ENCODE measurements at places on chromosomes 4 and X.

- no peak for DNase-seq
These were observed 1.8 kb downstream of the ATP11C start for GRCh38 chrX:139930916-139931645.

- DNase-seq: no peak
These were observed 16.1 kb downstream of the COQ2 start for GRCh38 chr4:83268491-83268890.

DNA sequence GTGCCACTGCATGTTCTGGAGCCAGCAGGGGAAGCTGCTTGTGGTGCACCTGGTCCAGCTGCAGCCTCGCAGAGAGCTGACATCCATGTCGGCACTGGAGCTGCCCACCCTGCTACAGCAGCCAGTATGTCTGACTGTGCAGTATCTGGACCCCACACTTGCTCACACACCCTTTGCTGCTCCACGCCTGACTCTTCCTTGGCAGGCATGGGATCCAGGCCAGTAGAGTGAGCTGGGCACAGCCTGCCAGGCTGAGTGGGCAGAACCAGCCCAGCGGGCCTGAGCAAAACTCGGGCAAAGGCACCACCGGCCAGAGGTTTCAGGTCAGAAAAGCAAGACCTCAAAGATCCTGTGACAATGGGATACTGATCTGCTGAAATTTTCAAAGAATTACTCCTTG, 690.1 kb downstream of the STPG2 start:
- no peak for DNase-seq

DNA sequence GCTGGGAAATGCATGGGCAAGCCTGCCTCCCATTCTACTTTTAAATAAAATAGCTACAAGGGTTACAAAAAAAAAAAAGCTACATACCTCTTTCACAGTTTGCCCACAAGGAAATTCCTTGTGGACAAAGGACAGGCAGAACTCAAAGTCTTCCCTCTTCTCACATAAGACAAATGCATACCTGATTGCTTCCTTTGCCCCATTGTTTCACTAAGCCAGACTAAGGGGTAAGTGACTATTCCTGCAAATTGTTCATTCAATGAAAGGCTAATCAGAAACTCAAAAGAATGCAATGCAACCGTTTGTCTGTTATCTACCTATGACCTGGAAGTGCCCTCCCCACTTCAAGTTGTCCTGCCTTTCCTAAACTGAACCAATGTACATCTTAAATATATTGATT, 780.6 kb downstream of the FAM133A start:
- no peak for DNase-seq

- DNase-seq: no peak
These were observed 204.7 kb downstream of the CBR4 start for GRCh38 chr4:168805341-168805740.

GRCh38 chrX:38985375-38985774, 184.1 kb downstream of the MID1IP1 start:
- no peak for DNase-seq

- no peak for DNase-seq
These were observed 36.0 kb downstream of the NOP14 start for GRCh38 chr4:2927016-2927695.

- no peak for DNase-seq
These were observed 696 bp upstream of the FLNA start for GRCh38 chrX:154375156-154375504.

DNA sequence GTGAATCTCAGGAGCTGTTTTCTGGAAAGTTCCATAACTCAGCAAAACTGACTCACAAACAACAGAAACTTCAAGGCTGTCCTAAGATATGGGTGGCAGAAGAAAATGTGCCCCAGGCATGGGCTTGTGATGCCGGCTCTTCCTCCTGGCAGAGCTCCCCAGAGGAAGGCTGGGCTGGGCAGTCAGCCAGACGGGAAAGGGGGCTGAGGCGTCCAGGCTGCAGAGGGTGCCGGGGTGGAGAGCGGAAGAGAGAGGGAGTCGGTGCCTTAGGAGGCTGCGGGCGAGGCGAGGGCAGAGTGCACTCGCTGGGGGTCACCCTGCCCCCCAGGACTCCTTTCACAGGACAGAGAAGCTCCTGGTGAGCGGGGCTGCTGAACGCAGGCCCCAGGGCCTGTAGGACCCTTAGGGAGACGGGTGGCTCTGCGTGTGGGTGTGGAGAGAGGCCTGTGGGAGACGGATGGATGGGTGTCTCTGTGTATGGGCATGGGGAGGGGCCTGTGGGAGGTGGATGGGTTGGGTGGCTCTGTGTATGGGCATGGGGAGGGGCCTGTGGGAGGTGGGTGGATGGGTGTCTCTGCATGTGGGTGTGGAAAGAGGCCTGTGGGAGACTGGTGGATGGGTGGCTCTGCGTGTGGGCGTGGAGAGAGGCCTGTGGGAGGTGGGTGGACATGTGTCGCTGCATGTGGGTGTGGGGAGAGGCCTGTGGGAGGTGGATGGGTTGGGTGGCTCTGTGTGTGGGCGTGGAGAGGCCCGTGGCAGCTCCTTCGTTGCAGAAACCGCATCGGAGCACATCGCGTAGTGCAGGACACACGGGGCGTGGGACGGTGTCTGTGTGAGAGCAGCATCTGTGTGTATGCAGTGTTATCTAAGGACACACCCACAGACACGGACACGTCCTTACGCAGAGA, 15.9 kb downstream of the PCGF3 start:
- no peak for DNase-seq

Measured in activated T-cell treated with anti-CD3 and anti-CD28 coated beads for 48 hours (primary cell).